ENCODE measurements at places on chromosomes 5 and 9.

DNA sequence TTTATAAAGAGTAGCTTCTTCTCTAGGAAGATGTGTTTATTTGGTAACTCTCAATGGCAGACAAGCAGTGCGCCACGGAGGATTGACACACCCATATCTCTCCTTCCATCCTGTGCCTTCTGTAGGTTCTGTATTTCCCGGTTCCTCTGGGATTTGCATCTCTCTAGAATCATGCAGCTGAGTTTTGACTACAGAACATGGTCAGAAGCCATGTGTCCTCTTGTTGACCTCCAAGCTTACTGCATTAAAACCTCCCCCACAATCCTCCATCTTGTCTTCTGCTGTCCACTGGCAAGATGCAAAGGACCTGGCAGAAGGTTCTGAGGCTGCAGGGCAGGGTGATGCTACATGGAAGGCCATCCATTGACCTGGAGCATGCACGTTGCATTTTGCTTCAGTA, 482.0 kb downstream of the DMRT2 start:
- DNase-seq, result no peak

- DNase-seq, result no peak
Observed at GRCh38 chr5:135991429-135991828, 36.6 kb upstream of the LECT2 start.

GRCh38 chr5:159319363-159319762, 10.9 kb downstream of the IL12B start:
- no peak for DNase-seq

DNA sequence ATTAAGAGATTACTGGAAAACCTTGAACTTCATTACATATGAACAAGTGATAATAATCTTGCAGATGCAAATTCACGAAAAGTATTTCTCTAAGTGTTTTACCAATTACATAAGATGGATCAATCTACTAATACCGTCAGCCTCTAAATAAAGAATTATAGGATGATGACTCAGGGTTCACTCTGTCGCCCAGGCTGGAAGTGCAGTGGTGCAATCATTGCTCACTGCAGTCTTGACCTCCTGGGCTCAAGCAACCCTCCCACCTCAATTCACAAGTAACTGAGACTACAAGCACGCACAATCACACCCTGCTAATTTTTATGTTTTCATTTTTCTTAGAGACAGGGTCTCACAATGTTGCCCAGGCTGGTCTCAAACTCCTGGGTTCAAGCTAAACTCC, 56.1 kb downstream of the CHD1 start:
- no peak for DNase-seq

DNA sequence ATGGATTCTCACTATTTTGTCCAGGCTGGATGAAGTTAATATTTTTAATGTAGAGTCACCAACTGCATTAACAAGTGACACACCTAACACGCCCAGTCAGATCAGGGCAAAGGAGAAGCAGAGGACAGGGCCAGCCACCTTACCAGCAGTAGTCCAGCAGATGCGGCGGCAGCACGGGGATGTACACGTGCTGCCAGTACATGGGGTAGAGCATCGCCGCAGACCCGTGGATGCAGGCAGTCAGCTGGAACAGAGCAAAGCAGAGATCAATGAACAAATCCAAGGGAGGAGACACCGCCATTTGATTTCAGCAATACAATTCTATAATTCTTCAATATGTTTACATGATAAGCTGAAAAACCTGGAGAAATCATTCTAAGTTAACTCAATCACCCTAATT, 274.2 kb downstream of the CRB2 start:
- DNase-seq, result no peak
